ENCODE measurements at places on chromosomes 4 and X.

DNA sequence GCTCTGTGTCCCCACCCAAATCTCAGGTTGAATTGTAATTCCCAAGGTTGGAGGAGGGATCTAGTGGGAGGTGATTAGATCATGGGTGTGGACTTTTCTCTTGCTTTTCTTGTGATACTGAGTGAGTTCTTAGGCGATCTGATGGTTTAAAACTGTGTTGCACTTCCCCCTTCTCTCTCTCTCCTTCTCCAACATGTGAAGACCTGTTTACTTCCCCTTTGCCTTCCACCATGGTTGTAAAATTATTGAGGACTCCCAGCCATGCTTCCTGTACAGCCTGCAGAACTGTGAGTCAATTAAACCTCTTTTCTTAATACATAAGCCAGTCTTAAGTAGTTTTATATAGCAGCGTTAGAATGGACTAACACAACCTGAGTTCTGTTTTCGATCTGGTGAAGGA, 738.2 kb downstream of the ARAP2 start:
- no peak for DNase-seq

DNA sequence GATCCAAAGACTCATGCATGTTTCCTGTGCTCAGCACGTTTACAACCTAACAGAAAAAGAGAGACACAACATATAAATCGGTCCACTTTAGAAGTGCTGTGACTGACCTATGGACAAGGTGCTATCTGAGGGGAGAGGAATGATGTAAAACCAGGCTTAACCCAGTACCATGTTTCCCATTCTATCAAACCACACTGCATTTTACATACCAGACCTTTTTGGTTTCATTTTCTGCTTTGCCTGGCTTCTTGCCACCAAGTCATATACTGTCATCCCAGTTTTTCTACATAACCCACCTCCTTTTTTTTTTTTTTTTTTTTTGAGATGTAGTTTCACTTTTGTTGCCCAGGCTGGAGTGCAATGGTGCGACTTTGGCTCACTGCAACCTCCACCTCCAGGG, 82.2 kb downstream of the KLF8 start:
- DNase-seq, result no peak

- DNase-seq, result no peak
These were observed 22.9 kb downstream of the KCTD8 start for GRCh38 chr4:44425614-44426208.

DNA sequence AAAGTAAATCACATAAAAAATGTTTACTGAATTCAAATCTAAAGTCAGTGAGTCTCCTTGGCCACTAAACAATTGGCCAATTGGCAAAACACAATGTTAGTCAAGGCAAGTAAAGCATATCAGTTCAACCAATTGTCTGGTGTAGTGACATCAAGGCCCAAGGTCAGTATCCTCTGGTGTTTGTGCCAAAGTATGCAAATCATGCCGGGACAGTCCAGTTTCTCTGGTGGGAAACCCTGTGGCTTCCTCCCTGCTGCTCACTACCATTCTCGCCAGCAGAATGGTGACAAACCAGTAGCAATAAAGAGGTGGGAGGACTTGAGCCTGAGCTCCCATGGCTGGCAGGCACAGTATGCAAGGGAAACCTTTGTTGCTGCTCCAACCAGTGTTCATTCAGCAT, 314.9 kb upstream of the FGF13 start:
- DNase-seq, result no peak

GRCh38 chr4:54683616-54684346, 26.0 kb downstream of the KIT start:
- DNase-seq, result peak; percentile 30

DNA sequence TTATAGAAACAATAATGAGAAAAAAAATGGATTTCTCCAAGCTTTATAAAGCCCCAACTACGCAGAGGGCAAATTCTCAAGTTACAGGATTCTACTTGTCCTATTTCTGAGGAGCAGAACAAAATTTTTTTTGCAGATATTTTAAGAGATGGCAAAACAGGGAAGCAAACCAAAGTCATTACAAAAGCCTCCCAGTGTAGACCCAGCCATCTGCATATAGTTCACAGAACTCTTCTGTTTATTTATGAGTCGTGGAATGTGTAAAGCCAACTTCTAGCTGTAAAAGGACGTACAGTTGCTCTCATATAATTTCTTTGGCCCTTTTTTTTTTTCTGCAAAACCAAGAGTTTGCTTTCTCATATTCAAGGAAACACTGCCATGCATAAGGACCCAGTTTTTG, 120.4 kb downstream of the PCDH7 start:
- DNase-seq, result no peak

DNA sequence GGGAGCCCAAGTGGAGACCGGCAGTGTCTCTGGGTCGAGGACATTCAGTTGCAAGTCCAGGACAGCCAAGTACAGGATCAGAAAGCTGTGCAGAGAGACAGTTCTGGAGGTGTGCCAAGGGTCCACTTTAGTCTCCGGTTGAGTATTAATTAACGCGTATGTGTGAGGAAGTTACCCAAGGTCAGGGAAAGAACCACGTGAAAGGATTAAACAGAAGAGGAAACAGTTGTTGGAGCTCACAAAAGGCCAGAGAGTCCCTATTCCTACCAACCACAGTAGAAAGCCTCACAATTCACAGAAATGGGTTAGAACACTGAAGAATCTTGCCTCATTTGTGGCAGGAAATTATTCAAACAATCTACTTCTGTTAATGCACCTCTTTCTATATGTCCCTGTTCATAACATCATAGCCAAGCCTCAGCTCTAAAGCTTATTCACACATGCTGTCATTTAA, 17.9 kb upstream of the NSUN7 start:
- no peak for DNase-seq

- no peak for DNase-seq
These were observed 13.9 kb upstream of the ENPP6 start for GRCh38 chr4:184231573-184231972.

GRCh38 chrX:22462959-22463358, 190.2 kb downstream of the CBLL2 start:
- DNase-seq, result no peak

GRCh38 chr4:130395871-130396270, 1299.9 kb downstream of the C4orf33 start:
- no peak for DNase-seq

- no peak for DNase-seq
These were observed 15.1 kb upstream of the NKX3-2 start for GRCh38 chr4:13559413-13559812.

GRCh38 chr4:56217343-56217890, 169.9 kb downstream of the AASDH start:
- no peak for DNase-seq

GRCh38 chrX:43836435-43837184, 45.6 kb downstream of the MAOB start:
- DNase-seq, result no peak

- no peak for DNase-seq
These were observed 356.7 kb upstream of the GATB start for GRCh38 chr4:152117520-152117919.

DNA sequence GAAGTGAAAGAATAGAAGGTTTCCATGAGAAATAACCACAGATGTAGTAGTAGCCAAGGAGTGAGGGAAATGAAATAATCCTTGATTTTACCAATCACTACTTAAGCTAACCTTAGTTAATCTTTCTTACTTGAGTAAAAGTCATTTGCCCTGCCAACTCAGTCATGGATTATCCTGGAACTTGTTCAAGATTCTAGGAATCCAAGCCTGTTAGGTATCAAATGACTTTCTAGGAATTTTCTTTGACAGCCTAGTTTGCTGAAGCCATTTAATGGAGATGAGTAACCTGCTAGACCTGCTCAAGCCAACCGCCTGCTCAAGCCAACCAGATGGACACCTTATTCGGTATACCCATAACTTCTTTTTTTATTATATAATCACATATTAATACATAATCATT, 180.5 kb downstream of the KLHL13 start:
- DNase-seq, result no peak

DNA sequence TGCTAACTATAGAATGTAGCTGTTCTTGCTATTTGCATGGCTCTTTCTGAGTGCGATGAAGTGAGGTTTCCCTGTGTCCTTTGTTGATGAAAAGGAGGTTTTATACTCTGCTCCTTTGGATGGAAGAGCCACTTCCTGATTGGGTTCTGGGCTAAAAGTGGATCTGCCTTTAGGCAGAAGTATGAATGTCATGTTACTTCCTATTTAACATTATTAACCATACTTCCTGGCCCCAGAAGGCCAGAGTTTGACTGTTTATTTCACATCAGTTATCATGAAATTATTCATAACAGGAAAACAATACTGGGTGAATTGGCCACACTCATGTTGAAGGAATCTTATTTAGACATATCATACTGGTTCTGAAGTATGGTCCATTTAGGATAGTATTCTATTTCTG, 386.2 kb downstream of the PCDH7 start:
- DNase-seq, result no peak

- no peak for DNase-seq
These were observed 7.7 kb upstream of the HAND2 start for GRCh38 chr4:173537613-173538147.

DNA sequence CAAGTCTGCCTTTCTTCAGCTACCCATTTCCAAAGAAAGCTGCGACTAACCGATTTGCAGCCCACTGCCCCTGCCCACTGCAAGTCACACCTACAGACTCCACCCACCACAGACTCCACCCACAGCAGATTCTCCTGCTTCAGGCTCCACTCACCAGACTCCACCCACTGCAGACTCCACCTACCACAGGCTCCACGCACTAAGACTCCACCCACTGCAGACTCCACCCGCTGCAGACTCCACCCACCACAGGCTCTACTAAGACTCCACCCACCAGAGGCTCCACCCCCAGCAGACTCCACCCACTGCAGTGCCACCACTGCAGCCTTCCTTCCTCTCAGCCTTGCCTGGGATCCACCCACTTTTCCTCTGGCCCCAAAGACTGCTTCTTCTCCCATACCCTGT, 41.3 kb downstream of the ABLIM2 start:
- peak; percentile 7 for DNase-seq

DNA sequence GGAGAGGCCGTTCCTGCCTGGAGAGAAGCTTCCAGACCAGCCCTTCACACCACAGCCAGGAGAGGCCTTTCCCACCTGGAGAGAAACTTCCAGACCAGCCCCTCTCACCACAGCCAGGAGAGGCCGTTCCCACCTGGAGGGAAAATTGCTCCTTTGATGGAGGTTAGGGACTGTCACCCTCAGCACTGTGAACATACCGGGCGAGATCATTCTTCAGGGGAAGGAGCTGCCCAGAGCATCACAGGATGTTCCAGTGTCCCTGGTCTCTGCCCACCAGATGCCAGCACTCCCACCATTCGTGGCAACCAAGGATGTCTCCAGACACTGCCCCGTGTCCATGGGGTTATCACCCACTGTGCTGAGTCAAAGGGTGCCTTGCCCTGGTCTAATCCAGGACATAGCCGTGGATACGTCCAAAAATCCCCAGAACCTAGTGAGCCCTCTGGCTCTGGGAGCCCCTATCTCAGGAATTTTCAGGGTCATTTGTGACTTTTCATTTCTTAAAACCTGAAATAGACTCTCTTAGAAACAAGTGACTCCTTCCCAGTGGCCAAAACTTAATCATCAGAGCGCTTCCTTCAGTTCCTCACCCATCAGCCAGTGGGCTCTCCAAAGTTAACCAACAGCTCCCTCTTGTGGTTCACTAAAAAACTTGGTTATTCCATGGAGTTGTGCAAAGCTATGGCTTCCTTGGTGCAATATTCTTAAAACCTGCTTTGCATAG, 80.2 kb downstream of the CRMP1 start:
- no peak for DNase-seq

DNA sequence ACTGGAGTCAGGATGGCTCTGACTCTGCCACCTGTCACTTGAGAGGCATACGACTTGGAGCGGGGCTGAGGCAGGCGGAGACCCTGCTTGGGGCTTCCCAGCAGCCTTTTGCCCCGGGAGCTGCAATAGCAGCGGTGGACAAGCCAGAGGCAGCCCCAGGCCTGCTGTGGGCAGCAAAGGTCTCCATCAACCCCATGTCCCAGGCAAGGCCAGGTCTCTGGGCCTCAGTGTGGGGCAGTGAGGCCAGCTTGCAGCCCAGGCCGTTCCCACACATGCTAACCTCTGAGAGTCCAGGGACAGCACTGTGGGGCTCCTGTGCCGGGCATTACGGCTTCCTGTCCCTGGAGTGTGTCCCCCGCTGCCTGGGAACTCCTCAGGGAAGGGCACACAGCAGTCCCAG, 53.0 kb downstream of the FAM53A start:
- no peak for DNase-seq

- no peak for DNase-seq
These were observed 617.1 kb upstream of the INTU start for GRCh38 chr4:127015667-127016117.

GRCh38 chr4:44848466-44848865, 122.1 kb upstream of the GNPDA2 start:
- no peak for DNase-seq
